Uterus (tissue), 4 donors: ENCODE measurements at places on chromosomes 4 and X. TPM values are rescaled to one million over a fixed set of nuclear protein-coding genes. Genes with fewer than 3 reads are reported as not detected.

The HTRA3 gene
- total RNA-seq: 28.5 TPM

The MAML3 gene
- total RNA-seq: 26.6 TPM

The ARMCX6 gene
- total RNA-seq: 5.1 TPM

The SPANXN3 gene
- not detected for total RNA-seq

The IRAK1 gene
- 52.6 TPM for total RNA-seq

The KCNE5 gene
- total RNA-seq: not detected

The FDCSP gene
- total RNA-seq: not detected

The RADX gene
- 2.1 TPM for total RNA-seq

DNA sequence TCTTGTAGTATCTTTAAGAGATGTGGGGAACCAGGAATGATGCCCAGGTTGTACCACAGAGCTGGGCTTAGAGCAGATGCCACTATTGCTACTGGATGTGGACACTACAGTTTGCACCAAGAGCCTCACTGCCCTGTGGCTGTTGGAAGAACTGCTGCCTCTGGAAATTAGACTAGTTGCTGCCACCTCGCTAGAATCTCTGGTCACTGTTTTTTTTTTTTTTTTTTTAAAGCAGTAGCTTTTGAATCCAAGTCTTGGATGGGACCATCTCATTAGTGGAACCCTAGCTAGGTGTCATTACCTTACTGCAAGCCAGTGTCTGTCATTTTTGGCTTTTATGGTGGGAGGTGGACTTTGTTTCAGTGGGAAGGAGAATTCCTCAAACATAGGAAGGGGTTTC lies 105.5 kb downstream of the ARHGAP10 start:
- DNase-seq: no peak

- DNase-seq: peak; percentile 48
Measured at GRCh38 chrX:132092439-132093065, 35.3 kb downstream of the FRMD7 start.

DNA sequence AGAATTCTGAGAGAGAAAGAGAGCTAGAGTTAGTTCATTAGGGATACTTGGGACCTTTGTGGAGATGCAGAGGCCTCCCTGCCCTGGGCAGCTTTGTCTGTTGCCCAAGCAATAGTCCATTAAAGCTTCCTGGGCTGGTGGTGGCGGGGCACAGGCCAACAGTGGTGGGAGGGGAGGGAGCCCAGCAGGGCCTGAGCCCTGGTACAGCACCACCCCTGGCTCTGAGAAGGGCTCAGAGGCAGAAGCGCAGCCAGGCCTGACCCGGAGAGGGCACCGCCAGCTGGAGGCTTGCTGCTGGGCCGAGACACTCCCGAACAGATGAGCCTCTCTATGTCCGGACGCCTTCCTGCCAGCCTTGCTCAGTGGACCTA lies 65.3 kb downstream of the EFNB1 start:
- DNase-seq: no peak

GRCh38 chr4:143502231-143502630 lies 11.3 kb upstream of the SMARCA5 start:
- no peak for DNase-seq

- DNase-seq: no peak
Measured at GRCh38 chr4:3036131-3036952, 38.0 kb downstream of the HTT-AS start.

DNA sequence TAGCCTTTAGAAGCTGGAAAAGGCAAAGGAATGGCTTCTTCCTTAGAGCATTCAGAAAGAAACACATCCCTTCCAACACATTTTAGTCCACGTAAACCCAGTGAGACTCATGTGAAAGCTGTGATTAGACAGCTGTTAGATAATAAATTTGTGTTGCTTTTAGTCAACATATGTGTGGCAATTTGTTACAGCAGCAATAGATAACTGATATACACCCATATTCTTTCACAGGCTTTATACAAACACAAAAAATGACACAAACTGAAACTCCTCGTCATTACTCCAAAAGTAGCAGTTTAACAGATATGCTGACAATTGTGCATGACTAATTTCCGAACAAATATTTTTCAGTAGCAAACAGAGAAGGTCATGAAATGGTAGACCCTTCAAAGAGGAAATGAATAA lies 65.3 kb downstream of the ANTXR2 start:
- no peak for DNase-seq

DNA sequence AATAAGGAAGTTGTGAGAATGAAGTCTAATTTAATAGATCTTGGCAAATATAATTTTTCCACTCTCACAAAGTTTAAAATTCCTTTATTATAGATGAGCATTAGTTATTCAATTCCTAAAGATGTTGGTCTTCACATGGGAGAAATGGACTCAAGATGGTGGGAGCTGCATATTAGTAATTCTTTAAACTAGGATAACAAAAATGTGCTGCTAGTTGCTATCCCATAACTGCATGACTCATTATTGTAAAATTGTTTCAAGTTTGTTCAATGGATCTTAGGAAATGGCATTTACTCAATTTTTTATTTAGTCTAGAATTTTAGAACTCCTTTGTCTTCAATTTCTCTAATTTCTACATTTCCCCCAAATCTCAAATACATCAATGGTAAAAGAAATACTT lies 155.8 kb downstream of the ATP10D start:
- DNase-seq: no peak

- no peak for DNase-seq
Measured at GRCh38 chrX:17372052-17372451, 2.9 kb upstream of the NHS start.
